ENCODE measurements at places on chromosomes 5 and 9.

DNA sequence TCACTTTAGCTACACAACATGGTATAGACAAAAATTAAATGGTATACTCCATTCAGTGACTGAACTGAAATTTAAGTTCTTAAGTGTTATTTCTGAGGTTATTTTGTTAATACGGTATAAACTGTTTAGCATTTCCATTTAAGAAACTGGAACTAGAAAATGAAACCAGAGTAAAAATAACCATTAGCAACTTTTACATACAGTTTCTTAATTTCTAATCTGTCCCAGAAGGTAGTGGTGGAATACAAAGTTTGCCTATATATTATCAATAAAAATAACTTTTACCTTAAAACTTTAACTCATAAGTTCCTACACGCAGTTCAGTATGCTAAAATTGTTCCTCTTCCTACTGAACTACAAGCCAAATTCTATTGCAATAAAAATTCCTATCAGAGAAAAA is 10.3 kb downstream of the GOLPH3 start:
- no peak for DNase-seq

DNA sequence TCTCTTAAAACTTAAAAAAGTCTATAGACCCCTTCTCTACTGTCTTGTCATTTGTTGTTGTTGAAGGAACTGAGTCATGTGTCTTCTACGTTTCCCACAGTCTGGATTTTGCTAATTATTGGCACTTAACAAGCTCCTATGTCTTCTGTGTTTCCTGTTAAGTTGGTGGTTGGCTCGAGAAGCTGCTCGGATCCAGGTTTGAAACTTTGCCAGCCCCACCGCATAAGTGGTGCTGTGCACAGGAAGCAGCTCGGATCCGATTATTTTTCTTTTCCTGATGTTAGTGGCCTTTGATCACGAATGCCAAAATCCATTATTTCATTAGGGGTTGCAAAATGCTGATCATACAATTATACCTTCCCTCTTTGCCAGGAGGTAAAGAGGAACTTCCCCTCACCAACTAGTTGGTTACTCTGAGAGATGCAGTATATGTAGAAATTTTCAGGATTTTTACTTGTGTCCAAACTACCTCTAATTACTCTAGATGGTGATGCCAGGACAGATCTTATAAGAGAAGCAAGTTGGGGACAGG is 186.5 kb downstream of the NSG2 start:
- no peak for DNase-seq

DNA sequence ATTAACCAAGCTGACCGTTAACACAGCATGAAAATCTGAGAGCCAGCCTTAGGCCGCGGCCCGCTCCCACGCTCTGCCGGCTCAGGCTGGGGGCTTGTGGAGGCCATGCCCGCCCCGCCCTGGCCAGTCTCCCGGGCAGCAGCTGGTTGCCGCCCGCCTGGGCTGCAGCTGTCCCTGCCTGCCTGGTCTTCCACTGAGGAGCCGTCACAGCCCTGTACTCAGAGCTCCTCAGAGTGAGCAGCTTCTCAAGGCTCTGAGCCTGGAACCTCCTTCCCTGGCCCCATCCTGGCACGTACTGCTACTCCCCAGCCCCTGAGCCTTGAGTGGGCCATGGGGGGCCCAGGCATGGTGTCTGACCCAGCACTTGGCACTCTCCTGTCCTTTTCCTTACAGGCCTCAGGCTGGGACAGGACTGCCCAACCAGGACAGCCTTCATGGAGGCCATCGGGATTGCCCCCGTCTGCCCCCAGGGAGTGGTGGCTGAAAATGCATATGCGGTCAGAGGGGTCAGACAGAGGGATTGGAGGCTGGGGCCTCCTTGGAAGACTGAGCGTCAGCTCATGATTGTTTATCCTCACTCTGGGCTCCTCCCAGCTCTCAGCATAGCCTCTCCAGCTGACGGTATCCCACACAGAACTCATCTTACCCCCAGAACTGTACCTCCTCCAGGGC is 11.9 kb downstream of the FGFR4 start:
- DNase-seq, result no peak

GRCh38 chr5:67234671-67235176 is 38.1 kb upstream of the CD180 start:
- no peak for DNase-seq

GRCh38 chr5:116032991-116033390 is 719 bp downstream of the ARL14EPL start:
- DNase-seq, result no peak

GRCh38 chr9:99828417-99829176 is 6.9 kb downstream of the NR4A3 start:
- no peak for DNase-seq

- DNase-seq, result no peak
These were observed 206.5 kb downstream of the DAB2IP start for GRCh38 chr9:121857928-121858327.

DNA sequence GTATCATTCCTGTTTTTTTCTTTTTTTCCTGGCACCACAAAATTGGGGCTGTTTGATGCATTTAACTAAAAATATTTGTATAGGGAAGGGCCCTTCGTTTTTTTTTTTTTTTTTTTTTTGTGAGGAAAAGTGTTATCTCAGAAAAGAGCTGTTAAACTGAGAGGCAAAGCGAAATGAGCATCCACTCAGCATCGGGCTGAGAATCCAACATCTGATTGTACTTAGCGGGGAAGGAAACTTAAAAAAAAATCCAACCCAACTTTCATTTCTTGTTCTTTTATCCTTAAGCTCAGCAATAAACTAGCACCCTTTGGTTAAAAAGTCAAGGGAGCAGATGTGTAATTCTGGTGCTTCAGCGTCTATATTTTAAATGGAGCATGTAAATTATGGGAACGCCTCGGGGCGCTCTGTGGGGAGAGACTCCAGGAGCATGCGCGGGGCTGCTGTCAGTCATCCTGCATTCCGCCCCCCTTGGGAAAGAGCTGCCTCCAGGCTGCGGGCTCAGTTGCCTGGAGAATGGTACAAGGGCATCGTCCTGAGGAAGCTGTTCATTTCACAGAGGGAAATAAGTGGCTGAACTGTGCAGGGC is 33.3 kb downstream of the DMRT2 start:
- DNase-seq, result peak; percentile 24

DNA sequence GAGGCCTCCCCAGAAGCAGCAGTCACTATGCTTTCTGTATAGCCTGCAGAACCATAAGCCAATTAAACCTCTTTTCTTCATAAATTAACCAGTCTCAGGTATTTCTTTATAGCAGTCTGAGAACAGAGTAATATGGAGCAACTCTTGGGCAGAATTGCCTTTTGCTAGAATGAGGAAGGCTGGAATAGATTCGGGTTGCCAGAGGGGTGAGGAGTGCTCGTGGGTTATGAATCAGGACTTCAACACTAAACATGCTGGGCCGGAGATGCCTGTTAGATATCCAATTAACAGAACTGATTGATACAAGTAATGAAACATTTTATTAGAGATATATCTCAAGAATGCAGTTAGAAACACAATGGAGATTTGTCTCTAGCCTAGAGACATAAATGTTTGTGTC is 140.9 kb upstream of the MAP3K1 start:
- DNase-seq, result no peak

- no peak for DNase-seq
These were observed 25.3 kb downstream of the IRX2 start for GRCh38 chr5:2725980-2726765.

- DNase-seq, result no peak
These were observed 22.1 kb downstream of the EHMT1 start for GRCh38 chr9:137640862-137641261.

GRCh38 chr5:57711471-57711870 is 228.9 kb upstream of the ACTBL2 start:
- no peak for DNase-seq

DNA sequence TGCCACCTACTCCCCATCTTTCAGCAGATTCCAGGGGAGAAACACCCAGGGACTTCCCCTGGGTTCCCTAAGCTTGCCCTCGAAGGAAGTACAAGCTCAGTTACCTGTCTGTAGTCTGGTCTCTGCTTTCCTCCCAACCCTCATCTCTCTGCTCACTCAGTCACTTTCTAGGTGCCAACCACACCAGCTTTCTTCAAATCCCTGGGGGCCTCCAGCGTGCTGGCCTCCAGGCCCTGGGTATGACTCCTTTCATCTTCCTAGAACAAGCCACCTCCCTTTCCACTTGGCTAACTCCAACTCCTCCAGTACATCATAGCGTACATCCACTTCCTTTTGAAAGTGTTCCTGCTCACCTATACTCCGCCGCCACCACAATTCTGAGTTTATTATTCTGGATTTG is 222.6 kb downstream of the SNX18 start:
- no peak for DNase-seq
